ENCODE measurements at places on chromosomes 3 and 15.

- no peak for DNase-seq
These were observed 84.9 kb downstream of the SMAD6 start for GRCh38 chr15:66786708-66787488.

DNA sequence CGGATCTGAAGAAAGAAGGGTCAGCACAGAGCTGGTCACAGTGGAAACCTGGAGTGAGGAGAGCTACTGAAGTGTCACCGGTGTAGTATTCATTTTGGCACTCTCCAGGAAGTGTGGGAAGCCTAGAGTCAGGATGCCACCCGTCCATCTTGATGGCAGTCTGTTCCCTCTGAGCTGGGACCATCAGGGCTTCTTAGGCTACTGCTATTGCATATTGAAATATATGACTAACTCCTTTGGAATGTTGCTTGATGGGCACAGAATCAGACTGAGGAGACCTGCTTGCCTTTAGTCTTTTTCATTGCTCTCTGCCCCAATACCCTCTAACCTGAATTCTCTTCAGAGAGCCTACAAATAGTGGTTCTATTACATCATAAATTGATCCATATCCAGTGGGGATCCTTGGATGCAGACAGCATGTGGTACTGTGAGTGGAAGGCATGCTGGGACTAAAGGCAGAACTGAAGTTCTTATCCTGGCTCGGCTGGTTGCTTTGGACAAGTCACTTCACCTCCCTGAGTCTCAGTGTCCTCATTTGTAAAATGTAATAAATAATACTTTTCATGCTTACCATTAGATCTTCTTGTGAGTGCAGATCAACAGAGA, 143.5 kb downstream of the PDE8A start:
- DNase-seq, result no peak

DNA sequence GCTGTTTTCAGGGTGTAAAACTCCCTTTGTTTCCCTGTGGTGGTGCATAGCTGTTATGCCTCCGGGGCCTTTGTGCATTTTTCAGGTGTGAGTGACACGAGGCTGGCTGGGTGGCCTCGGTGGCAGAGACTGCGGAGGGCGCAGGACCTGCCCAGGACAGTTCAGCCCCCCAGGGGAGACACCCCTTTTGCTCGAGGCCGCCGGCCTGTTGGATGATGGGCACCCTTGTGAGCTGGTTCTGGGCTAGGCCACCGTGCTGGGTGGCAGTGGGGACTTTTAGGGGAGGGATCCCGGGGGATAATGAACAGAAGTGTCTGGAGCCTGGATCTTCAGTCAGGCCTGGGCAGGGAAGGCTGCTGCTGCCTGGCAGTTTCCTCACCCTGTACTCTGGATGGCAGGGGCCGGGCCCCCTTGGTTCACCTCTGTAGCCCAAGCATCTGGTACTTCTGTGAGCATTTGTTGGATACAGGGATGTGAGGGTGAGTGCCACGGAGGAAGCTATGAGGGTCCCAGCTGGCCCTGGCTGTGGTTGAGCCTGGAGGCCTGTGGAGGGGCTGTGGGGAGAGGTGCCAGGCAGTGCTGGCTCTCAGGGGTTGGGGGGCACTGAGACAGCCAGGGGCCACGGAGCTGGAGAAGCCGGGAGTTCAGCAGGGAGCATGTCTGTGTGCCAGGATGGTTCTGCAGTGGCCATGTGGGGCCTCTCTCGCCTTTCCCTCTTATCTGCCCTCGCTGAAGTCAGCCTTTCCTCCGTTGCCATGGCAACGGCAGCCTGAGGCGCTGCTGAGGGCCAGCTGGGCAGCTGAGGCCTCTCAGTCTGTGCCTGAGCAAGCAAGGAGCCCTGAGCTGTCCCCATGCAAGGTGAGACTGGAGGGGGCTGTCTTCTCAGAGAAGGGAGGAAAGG, 49.0 kb downstream of the KY start:
- peak; percentile 90 for DNase-seq

- no peak for DNase-seq
These were observed 3.3 kb downstream of the LRRK1 start for GRCh38 chr15:100922192-100923040.

GRCh38 chr3:78809966-78810365, 957.8 kb downstream of the ROBO1 start:
- DNase-seq, result no peak

- no peak for DNase-seq
These were observed 352.5 kb upstream of the DCBLD2 start for GRCh38 chr3:99253963-99254355.

DNA sequence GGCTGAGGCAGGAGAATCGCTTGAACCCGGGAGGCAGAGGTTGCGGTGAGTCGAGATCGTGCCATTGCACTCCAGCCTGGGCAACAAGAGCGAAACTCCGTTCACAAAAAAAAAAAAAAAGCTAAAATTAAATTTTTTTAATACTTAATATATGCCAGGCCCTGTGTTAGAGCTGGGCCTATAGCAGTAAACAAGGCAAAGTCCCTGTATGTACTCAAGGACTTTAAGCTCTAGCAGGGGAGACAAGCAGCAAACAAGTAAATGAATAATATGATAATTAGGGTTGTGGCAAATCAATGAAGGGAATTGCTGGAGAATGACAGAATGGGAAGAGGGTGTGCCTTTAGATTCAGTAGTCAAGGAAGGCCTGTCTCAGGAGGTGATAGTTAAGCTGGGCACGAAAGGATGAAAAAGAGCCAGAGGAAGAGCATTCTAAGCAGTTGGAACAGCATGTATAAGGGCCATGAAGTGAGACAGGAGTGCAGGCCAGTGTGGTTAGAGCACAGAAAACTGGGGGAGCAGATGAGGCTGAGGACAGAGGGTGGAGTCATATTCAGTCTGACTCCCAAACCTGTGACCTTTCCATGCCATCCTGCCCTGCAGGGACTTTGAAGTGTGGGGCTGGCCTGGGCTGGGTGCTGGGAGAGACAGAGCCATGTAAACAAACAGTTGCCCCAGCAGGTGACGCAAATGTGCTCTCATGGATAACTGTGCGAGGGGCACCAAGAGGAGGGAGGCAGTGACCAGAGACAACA, 6.6 kb upstream of the RAF1 start:
- no peak for DNase-seq

GRCh38 chr3:115741650-115742049, 118.3 kb downstream of the GAP43 start:
- no peak for DNase-seq

DNA sequence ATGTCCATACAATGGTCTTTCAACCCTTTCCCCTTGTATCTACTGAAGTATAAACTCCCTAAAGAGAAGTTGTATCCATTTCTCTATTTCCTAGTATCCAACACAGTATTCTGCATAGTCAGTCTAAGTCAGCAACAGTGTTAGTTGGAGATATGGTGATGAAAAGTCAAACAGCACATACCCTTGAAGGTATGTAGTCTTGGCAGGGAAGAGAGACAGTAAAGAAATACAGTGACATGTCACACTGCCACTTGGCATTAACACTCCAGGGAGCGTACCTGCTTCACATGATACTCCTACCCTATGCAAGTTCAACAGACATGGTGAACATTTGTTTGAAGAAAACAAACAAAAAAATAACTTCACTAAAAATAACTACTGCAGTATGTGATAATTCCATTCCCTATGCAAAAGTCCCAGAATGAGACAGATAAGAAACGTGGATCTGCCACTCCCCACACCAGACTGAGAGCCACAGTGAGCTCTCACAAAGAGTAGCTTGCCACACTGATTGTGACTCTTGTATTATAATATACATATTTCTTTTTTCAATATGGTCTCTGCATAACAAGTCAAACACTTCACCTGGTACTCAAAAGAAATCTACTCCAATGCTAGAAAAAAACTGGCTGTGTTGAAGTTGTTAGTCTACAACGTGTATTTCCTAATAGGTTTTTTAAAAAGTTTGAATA, 5.9 kb downstream of the PDCD10 start:
- DNase-seq, result no peak

GRCh38 chr15:70783041-70783440, 19.7 kb upstream of the UACA start:
- DNase-seq, result no peak

GRCh38 chr3:155241579-155241978, 51.9 kb downstream of the STRIT1 start:
- no peak for DNase-seq

DNA sequence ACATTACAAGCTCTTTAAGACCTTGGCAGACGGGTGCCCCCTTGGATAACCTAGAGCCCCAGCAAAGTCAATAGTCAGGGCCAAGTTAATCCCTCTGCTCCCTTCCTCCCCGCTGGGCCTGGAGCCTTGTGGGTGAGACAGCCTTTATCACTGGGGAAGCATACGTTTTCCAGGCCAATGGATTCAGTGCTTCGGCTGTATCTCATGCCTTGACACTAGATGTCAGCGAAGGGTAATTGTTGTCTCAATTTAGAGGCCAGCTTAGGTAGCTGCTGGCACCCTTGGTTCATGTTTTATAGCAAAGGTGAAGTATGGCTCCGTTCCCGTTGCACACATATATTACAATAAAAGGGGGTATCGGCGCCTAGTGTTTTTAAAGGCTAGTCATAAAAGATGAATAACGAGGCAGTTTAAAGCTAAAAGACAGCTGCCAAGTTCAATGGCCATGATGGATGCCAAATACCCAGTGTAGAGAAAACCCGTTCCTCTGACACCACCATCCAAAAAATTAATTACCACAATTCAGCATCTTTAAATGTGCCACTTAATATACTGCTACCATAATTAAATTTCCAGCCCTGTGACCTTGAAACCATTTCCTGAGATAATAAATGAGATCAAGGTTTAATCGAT, 52.3 kb upstream of the BNIP2 start:
- peak; percentile 18 for DNase-seq

All from ELF-1 (cell line).